Subcutaneous preadipocyte (primary cell): ENCODE measurements at places on chromosomes 3 and 15. TPM values are rescaled to one million over a fixed set of nuclear protein-coding genes. Genes with fewer than 3 reads are reported as not detected.

The GATM gene
- total RNA-seq: 0.73 and 0.98 TPM in 2 replicates

The DHFR2 gene
- total RNA-seq: 2.9 and 3.3 TPM in 2 replicates

The CCR8 gene
- not detected in 2 replicates for total RNA-seq

The UROC1 gene
- not detected in 2 replicates for total RNA-seq

The PLCL2 gene
- total RNA-seq: 41.9 and 43.4 TPM in 2 replicates

The VIPR1 gene
- total RNA-seq: not detected in 2 replicates

The TNFSF10 gene
- total RNA-seq: 0.20 and 0.73 TPM in 2 replicates

The DPPA2 gene
- not detected in 2 replicates for total RNA-seq

The NR2F2 gene
- 11.8 and 21.5 TPM in 2 replicates for total RNA-seq

The DET1 gene
- total RNA-seq: 7.0 and 9.0 TPM in 2 replicates

The NANOGP8 gene
- 0.39 and 0.73 TPM in 2 replicates for total RNA-seq

The HRH1 gene
- total RNA-seq: 8.4 and 12.1 TPM in 2 replicates

The MYEF2 gene
- total RNA-seq: 0.37 and 0.78 TPM in 2 replicates

The GABRR3 gene
- not detected in 2 replicates for total RNA-seq

The FRMD5 gene
- total RNA-seq: under 0.01 and 0.20 TPM in 2 replicates

The ACAN gene
- total RNA-seq: not detected in 2 replicates

The ALS2CL gene
- total RNA-seq: 0.37 and 0.59 TPM in 2 replicates

The MCF2L2 gene
- 0.73 and 1.6 TPM in 2 replicates for total RNA-seq

The SLC27A2 gene
- total RNA-seq: under 0.01 TPM in 1 of 2 replicates, not detected in the other

The GPR149 gene
- total RNA-seq: not detected in 2 replicates

The MESP2 gene
- 0.78 and 1.1 TPM in 2 replicates for total RNA-seq
